ENCODE measurements at places on chromosomes 1 and 21. TPM values are rescaled to one million over a fixed set of nuclear protein-coding genes. Genes with fewer than 3 reads are reported as not detected.

TNNI3K gene
- 1.2 TPM for total RNA-seq

KCNN3 gene
- 21.8 TPM for total RNA-seq

FLG2 gene
- total RNA-seq: not detected

- no peak for DNase-seq
These were observed 12.3 kb downstream of the RAVER2 start for GRCh38 chr1:64757213-64757612.

DNA sequence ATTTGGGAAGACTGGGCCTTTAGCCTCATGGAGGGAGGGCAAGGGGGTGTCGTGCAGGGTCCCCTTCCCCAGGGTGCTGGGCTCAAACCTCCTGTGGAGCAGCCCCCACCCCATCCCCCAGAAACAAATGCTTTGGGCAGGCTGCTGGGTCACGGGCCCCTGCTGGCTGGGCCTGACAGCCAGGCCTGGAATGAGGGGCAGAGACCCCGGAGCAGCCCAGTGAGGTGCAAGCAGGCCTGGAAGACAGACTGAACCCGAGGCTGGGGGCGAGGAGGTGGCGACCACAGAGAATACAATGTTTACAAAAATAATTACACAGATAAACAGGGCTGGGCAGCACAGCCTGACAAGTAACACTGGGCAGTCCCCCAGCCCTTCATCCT is 5.3 kb downstream of the CCDC24 start:
- no peak for DNase-seq

DNA sequence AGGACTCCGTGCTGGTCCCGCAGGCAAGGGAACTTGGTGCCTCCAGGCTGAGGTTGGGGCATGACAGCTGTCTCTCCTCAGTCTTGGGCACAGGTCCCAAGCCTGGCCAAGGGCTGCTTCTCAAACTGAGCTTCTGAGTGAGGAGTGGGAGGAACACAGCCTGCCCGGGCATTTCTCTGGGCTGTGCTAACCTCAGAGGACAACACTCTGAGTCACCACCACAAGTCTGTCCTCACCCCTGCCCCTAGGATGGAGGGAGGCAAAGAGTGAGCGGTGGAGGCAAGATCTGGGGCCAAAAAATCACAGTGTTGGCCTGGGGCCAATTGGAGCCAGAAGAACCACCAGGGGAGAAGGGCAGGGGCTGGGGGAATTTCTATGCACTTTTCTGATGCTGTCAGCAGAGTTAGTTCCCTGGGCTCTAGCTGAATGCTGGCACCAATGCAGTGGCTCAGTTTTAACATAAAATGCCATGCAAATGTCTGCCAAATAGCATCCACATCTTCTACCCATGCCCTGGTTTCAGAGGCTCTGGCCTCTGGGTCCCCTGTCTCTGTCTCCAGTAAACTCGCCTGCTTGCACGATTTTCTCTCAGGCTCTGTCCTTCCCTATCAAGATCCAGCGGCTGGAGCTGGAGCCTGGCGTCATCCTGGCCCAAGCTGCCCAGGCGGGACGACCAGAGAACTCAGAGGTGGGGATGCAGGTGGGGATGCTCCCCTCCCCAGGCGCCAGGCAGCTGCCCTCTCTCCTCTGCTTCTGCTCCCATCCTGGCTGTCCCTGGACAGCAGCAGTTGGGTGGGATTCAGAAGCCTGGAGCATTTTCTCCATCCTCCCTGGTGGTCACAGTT is 11.0 kb upstream of the CDK18 start:
- no peak for DNase-seq

- DNase-seq: no peak
These were observed 31.7 kb downstream of the PRMT2 start for GRCh38 chr21:46666941-46667740.

All from psoas muscle (tissue), 8 donors.